ENCODE measurements at places on chromosomes 6 and 20.

DNA sequence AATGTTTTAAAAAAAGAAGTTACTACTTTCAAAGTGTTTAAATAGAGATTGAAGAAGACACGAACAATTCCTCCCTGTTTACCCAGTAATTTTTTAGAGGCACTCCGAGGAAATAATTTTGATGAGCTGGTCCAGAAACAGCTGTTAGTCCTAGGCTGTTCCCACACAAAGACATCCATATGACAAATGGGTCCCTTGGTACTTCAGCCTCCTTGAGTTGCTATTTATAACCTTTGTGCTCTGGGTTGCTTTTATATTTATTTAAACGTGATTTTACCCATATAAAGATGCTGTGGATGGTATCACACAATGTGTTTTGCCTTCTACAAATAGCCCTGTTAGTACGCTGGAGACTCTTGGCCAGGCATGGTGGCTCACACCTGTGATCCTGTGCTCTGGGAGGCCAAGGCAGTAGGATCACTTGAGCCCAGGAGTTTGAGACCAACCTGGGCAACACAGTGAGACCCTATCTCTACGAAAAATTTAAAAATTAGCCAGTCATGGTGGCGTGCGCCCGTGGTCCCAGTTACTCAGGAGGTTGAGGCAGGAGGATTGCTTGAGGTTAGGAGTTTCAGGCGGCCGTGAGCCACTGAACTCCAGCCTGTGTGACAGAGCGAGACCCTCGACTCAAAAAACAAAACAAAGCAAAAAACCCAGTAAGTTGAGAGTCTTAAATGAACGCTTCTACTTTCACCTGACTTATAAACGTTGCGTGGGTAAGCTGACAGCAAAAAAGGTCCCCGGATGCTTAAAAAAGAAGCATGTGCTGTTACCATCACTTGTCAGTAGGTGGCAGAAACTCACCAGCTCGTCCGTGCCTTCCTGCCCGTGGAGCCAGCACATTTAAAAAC is 56.9 kb upstream of the ARMH2 start:
- DNase-seq, result peak; percentile 59

DNA sequence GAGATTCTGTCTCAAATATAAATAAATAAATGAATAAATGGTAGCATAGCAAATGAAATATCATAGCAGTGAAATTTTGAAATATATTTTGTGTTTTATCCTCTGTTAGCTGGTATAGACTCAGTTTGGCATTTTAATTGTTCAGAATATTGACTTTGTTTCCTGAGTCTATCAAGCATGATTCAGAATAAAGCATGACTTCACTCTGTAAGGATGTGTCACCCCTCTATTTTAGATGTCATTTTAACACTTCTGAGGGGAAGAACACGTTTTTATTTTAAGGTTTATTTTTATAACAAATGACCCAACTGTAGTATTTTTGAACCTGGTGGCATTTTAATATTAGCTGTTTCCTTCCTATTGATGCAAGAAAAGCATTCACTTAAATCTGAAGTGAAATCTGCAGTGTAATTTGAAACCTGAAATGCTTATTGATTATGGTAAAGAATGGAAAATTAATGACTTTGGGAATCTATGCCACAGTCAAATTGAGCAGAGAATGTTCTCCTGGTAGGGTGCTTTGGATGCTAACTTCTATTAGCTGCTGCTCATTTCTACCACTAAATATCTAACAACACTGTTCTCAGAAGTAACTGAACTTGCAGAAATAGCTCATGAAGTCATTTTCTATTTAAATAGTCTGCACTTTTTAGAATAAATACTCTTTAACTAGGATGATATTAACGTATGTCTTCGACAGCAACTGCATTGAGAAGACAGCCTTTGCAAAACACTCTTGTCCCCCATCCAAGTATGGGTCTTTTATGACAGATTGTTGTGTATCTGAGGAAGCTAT is 114.2 kb downstream of the SOX4 start:
- no peak for DNase-seq

DNA sequence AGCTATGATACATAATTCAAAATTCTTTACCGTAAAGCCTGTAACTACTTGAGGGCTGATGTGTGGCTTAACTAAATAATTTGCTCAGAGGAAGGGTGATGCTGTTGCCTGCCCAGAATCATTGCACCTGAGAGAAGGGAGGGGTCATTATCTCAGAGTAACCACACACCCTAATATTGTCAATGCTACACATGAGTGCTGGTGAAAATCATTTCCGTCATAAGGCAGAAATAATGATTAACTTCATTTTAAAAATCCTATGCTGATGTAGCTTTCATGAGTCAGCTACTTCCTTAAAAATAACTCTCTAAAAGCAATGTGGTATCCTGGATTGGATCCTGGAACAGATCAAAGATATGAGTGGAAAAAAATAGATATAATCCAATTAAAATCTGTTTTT is 146.4 kb upstream of the FAM83B start:
- no peak for DNase-seq

GRCh38 chr6:78618970-78619369 is 248.4 kb upstream of the IRAK1BP1 start:
- no peak for DNase-seq

GRCh38 chr6:61809004-61809595 is 476.9 kb downstream of the KHDRBS2 start:
- no peak for DNase-seq

DNA sequence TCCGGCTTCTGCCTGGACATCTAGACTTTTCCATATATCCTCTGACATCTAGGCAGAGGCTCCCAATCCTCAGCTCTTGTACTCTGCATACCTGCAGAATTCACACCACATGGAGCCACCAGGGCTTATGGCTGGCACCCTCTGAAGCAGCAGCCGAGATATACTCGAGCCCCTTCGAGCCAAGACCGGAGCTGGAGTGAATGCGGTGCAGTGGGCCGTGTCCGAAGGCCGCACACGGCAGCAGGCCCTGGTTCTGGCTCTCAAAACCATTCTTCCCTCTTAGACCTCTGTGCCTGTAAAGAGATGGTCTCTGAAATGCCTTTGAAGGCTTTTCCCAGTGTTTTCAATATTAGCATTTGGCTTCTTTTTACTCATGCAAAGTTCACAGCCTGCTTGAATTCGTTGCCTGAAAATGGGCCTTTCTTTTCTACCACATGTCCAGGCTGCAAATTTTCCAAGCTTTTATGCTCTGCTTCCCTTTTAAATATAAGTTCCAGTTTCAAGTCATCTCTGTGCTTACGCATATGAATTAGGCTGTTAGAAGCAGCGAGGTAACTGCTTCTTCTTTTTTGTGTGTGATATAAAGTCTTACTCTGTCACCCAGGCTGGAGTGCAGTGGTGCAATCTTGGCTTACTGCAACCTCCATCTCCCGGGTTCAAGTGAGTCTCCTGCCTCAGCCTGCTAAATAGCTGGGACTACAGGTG is 3.8 kb upstream of the SIRPB1 start:
- no peak for DNase-seq

- no peak for DNase-seq
These were observed 17.4 kb downstream of the NKX2-2 start for GRCh38 chr20:21496452-21496851.

- DNase-seq, result no peak
These were observed 33.0 kb downstream of the RIPOR2 start for GRCh38 chr6:24902782-24903181.

GRCh38 chr20:33024609-33025317 is 6.7 kb upstream of the BPIFB6 start:
- DNase-seq, result no peak

GRCh38 chr20:15928946-15929345 is 644.3 kb downstream of the KIF16B start:
- no peak for DNase-seq

DNA sequence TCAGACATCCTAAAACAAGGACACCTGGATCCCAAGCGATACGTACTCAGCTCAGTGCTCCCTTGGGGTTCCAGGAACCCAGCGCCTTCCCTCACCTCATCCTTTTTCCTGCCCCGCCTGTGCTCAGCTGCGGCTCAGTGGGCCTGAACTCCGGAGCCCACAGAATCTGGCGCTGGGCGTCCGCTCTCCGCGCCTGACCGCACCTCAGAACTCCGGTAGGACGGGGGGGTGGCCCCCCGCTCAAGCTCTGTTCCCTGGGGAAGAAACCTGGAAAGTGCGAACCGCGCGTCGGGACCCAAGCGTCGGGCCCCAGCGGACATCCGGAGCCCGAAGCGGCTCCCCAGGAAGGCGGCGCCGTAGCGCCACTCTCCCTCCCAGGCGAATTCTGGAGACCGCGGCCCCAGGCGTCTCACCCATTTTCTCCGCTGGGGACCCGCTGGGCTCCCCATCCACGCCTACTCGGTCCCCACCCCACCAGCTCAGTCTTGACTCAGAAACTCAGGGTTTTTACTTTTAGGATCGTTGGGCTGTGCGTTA is 336 bp upstream of the LY6G5C start:
- peak; percentile 48 for DNase-seq

GRCh38 chr20:3383878-3384495 is 23.5 kb downstream of the DNAAF9 start:
- peak; percentile 18 for DNase-seq
